ENCODE measurements at places on chromosomes 16 and 17.

- DNase-seq: no peak
Observed at GRCh38 chr17:81523402-81524038, 4.7 kb upstream of the FSCN2 start.

- no peak for DNase-seq
Observed at GRCh38 chr16:67296420-67296819, 17.1 kb downstream of the PLEKHG4 start.

DNA sequence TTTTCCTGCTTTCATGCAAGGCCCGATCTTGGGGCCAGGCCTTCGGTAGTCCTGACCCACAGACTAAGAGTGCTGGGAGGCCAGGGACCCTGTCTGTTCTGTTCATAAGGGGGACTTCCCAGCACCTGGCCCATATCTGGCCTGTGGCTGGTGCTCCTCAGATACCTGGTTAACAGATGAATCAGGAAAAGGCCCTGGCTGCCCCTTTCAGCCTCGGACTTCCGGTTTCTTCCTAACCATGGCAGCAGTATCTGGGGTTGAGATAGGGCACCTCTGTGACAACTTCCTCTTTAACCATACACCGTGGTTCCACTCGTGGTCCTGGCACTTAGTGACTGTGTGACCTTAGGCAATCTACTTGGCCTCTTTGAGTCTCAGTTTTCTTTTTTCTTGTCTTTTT is 18.4 kb downstream of the PLCG2 start:
- DNase-seq: no peak

DNA sequence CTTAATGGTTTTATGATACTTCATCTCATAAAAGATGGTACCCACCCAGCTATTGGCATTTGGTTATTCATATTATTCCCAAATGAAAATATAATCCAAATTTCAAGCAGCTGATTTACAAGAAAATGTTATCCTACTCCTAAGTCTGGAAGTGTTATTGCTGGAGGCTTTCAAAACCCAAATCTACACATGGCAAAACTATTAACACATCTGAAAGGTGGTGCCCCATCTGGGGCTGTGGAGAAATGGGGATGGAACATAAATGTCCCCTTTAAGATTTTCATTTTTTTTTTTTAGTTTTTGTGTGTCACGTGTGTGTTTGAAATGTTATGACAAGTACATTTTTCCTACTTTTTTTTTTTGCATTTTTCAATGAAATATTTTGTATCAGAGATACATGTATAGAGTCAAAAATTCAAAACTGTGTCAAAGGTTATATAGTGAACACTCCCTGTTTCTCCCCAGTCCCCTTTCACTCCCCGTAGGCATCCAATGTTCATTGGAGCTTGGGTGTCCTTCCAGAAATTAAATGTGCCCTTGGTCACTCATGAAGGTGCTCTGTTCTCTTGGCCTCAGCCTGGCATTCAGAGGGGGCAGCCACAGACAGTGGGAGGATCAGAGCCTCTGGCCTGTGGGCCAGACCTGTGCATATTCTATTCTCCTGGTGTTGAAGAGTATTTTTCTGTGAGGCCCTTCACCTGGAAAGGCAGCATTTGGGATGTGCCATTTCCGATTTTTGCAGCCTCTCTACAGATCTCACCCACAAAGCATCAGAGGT is 79.1 kb downstream of the CLEC16A start:
- DNase-seq: no peak

- DNase-seq: no peak
Observed at GRCh38 chr16:54503856-54504219, 217.3 kb upstream of the IRX3 start.

- DNase-seq: no peak
Observed at GRCh38 chr17:58427807-58428206, 10.5 kb upstream of the RNF43 start.

- DNase-seq: no peak
Observed at GRCh38 chr16:64951193-64951592, 170.7 kb downstream of the CDH11 start.

DNA sequence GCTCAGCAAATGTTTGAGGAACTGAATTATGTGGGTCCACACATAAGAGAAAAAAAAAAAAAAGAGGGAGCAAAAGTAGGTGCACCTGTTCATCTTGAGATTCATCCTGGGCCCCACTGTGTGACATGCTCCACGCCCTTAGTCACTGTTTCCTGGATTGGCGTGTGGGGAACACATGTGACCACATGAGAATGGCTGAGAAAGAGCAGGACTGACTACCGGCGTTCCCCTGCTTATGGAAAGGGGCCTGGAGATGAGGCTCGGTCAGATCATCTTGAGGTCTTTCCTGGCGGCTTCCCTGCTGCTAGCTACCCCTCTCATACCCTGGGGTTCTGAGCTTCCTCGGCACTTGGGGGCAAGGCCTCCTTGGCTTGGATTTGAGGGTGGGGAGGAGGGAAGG is 3.9 kb downstream of the DEXI start:
- DNase-seq: no peak

- peak; percentile 85 for DNase-seq
Observed at GRCh38 chr17:38898812-38899348, 26.5 kb upstream of the LASP1NB start.

- no peak for DNase-seq
Observed at GRCh38 chr16:27304102-27304501, 9.7 kb upstream of the IL4R start.

Measured in kidney capillary endothelial cell (primary cell).